ENCODE measurements at places on chromosomes 5 and 9.

- DNase-seq, result no peak
Observed at GRCh38 chr5:175889910-175890684, 18.7 kb downstream of the CPLX2 start.

DNA sequence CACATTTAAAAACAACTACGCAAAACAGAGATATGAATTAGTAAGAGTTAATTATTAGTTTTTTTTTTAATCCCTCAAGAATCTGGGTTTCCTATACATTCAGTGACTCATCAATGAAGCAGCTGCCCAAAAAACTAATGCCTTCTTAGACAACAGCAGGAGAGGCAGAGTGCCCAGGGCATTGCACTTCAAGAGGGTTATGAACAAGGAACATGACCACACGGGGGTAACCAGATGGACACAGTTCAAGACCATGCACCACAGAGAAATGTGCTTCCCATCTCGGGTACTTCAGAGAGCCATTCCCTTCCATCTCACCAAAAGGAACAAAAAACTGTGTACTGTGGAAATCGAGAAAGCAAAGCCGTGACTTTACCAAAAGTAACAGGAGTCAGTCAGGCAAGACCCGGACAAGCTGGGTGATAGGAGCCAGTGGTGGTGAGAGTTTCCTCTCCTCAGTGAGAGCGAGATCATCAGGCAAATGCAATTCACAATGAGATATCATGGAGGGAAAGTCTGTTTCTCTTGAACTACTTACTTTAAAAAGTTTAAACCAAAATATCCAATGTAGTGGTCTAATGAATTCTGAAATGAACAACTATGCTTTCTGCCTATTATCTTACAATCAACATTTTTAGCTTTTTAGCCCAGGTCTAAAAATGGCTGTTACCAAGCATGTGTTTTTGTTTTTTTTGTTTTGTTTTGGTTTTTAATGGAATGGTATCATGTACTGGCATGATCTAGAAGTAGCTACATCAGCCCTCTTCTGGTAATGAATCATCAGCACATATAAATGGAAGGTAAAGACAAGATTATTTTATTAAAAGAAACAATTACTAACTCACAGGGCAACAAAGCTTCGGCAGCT lies 192.1 kb downstream of the TSSK1B start:
- no peak for DNase-seq

DNA sequence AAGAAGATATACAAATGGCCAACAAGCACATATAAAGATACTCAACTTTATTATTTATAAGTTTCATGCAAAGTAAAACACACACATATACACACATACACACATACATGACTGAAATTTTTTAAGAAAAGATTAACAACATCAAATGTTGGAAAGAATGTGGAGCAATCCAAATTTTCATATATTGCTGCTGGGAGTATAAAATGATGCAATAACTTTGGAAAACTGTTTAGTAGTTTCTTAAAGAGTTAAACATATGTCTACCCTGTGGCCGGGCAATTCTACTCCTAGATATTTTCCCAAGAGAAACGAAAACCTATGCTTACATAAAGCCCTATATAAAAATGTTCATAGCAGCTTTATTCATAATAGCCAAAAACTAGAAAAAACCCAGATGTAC lies 99.8 kb upstream of the NR4A3 start:
- no peak for DNase-seq

DNA sequence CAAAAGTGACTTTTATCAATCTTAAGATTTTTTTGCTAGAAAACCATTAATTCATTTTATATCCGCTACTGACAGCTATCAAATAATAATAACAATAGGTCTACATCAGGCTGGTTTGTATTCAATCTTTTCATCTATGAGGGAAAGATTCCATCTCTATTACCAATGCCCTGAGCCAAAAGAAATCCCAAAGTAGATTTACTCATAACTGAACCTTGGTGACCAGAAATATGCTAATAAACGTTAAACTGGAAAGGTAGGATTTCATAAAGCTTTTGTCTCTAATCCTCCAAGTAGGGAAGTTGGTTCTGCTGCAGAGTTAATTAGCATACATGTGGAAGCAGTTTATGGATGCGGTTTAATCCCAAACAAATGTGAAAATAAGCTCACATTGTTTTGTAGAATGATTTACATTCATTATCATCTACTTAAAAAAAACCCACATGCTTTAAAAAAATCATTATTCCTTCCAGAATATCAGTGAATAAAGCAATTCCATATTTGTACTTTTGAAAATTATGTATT lies 715.5 kb downstream of the CETN3 start:
- no peak for DNase-seq

GRCh38 chr9:124359426-124359825 lies 55.8 kb downstream of the PSMB7 start:
- DNase-seq, result no peak

DNA sequence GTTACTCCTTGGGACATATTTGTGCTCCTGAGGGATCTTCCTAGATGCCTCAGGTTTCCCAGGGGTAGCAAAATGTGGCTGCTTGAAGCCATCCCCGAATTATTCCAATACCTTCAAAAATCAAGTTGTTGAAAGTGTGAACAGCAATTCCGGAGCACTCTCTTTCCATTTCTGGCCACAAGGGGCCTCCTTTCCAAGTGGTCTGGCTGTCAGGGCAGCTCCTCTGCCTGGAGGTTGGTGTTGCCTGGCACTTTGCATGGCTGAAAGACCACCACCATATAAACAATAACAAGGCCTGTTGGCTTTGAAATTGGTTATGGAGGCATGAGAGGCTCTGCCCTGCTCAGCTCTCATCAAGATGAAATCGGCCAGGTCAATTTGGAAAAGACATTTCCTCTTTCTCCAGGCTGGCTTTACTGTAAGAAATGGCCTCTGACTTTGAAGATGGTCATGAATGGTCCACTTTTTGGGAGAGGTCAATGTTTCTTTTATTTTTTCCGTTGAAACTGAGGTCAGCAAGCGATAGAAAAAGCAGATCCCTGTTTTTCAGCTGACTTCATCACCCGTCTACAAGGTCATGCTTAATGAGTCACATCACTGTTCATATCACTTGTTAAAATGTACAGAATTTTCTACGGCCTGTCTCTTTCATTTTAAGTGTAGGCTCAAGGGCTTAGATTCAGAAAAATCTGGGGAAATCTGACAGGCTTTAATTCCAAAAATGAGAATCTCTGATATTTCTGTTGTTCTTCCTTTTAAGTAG lies 481.1 kb upstream of the ZNF608 start:
- no peak for DNase-seq

Data from NCI-H524 treated with DMSO at 0.1 percent for 48 hours (cell line).